NCI-H187 treated with DMSO at 0.1 percent for 48 hours (cell line): ENCODE measurements at places on chromosomes 5 and 9.

- no peak for DNase-seq
Observed at GRCh38 chr5:62289813-62290212, 16.2 kb upstream of the KIF2A start.

DNA sequence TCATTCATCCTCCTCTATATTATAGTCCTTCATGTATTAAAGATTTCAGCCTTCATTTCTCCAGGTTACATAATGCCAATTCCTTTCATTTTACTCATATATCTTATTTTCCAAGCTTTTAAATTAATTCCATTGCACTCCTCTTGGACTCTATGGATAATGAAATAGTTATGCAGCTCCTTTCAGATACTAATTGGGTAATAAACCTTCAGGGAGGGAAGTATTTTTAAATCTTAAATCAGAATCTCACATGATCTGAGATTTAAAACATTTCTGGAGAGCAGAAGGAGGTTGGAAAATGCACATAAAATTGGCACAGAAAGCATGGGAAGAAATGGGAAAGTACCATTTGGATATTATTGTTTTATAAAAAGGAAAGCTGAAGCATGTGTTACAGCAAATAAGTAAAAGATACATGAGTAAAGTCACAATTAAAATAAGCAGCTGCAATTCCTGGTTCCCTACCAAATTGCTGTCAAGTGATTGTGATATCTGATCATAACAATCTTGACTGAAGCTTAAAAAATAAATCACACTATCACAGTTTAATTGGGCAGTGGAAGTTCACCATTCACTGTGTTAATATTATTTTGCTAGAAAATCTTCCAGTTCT lies 257.9 kb upstream of the NREP start:
- DNase-seq: no peak

DNA sequence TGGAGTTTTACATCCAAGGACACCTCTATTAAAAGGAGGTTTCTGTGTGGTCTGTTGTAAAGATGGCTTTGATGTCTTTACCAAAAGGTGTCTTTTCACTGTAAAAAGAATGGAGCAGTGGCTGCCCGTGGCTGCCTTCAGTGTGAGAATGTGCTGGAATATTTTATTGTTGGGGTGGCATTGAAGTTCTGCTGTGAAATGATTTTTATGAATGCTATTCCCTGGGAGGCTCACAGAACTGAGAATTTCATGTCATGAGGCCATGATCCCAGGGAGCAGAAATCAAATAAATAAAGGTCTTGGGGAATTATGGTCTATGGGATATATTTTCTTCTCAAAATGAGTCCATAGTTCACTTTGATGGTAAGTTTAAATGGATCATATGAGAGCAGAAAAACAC lies 425.2 kb upstream of the ZNF608 start:
- no peak for DNase-seq

DNA sequence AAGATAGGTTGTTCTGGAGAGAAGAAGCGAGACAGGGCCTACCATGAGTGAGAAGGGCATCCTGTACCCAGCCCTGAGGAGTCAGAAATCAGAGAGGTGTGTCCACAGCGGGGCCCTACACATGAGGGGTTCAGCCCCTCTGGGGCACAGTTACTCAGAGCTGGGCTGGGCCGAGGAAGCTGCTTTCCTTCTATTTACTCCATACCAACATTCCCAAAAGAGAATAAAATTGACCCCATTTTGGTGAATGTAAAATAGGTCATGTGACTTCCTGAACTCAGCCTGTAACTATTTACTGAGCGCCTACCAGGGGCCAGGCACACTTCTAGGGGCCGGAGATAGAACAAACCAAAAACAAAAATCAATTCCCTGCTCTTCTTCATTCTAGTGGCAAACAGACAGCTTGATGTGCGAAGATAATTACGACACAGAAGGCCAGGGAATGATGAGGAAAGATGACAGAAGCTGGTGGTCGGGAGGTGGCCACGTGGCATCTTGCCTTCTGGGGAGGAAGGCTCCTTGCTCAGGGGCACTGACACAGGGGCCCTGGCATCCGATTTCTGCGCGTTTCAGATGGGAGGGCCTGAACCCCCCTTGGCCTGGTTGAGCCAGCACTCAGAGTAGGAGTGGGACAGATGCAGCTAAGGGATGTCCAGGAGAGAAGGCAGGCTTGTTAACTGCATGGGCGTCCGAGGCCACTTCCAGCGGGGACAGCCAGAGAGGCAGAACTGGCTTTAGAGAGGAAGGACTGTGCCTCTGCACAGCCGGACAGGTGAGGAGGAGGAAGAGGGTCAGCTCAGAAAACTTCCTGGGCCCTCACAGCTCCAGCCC lies 121.8 kb downstream of the NSG2 start:
- no peak for DNase-seq
